ENCODE measurements at places on chromosomes 11 and 22.

GRCh38 chr11:64314805-64315561 lies 2.4 kb downstream of the TRMT112 start:
- no peak for DNase-seq

DNA sequence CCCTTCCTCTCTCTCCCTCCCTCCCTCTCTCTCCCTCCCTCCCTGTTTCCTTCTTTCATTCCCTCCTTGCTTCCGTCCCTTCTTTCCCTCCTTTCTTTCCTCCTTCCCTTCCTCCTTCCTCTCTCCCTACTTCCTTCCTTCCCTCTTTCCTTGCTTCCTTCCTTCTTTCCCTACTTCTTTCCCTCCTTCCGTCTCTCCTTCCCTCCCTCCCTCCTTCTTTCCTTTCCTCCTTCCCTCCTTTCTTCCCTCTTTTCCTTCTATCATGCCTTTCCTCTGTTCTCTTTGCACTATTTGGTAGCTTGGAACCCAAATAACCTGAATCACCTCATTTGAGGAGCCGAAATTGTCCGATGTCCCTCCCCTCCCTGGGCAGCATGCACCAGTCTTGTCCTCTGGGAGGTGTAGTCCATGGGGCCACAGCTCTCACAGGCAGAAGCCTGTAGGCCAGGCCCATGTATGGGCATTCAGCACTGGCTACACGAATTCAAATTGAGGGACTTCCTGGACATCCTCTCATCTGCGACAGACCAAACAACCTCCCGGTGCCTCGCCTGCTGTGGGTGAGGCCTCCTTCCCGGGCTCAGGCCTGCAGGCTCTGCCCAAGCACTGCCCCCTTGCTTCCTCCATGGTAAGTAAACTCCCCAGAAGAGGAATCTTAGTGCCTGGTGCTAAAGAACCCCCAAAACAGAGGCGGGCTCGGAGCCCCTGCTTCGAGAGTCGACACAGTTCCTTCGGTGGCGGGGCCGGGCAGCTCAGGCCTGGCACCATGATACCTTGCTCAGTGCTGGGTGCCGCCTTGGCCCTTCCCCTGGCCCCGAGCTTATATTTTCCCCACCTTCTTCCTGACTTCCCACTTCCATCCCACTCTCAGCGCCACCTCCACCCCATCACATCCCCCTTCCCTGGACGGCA lies 454.1 kb upstream of the CADM1 start:
- DNase-seq = no peak

DNA sequence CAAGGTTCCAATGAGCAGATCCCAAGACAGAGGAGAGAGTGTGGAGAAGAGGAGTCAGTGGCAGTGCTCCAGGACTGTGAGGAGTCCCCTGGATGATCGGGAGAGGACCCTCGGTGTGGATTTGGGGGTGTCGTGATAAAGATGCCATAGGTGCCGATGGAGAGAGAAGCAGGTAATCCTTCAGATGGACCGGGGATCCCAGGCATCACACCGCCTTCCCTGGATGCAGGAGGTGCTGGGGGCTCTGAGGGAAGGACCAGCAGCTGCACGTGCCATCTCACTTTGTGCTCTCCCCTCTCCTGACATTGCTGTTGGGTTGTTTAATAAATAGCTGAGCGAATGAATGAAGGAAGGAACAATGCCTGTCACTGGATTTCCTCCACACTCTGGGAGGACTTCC lies 744.1 kb downstream of the BRD1 start:
- DNase-seq = no peak

DNA sequence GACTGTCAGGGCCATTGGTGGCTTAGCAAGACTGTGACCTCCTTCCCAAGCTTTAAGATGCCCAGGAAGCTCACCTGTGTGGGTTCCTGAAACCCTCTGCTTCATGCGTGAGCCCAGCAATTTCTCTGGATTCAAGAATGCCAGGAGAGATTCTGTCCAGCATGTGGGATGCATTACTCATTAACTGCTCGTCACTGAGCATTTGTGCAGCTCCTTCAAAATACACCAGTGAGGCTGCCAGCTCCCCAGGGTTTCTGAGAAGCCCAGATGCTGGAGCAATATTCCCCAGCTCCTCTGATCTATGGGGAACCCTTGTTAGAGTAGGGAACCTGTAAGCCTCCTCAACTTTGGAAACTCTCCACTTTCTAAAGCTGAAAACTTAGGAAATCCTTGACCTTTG lies 126.5 kb downstream of the CHST1 start:
- DNase-seq = no peak

Measured in HL-60 (cell line).